ENCODE measurements at places on chromosomes 3 and 15. TPM values are rescaled to one million over a fixed set of nuclear protein-coding genes. Genes with fewer than 3 reads are reported as not detected.
A peak's percentile ranks its signal among the peaks of the same experiment; 100 is the strongest.

The PLCH1 gene
- 1.1 TPM for total RNA-seq

The SMCO1 gene
- total RNA-seq: not detected

DNA sequence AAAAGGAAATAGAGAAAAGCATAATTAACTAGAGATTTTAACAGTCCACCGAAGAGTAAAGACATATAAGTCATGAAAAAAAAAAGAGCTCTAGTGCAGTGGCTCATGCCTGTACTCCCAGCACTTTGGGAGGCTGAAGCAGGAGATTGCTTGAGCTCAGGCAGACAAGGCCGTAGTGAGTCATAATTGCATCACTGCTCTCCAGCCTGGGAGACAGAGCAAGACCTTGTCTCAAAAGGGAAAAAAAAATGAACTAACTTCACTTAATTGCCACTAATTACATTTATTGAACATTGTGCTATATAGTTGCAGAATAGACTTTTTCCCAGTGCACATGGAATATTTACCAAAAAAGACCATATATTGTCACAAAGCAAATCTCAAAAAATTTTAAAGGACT is 221.8 kb downstream of the CBLB start:
- no peaks in the 10 kb centered on the region for H3K4me1 ChIP-seq
- no peak overlapping the region for H3K4me3 ChIP-seq
- H3K27me3 ChIP-seq: peaks cover 2% of the 10 kb centered on the region
- H3K27ac ChIP-seq: no peak overlapping the region
- DNase-seq: no peak
- no peaks in the 10 kb centered on the region for H3K36me3 ChIP-seq

- H3K27me3 ChIP-seq: peaks cover 1% of the 10 kb centered on the region
- H3K4me1 ChIP-seq: peaks cover 27% of the 10 kb centered on the region
- peak overlapping the region; percentile 97 for H3K27ac ChIP-seq
- peaks cover 3% of the 10 kb centered on the region for H3K36me3 ChIP-seq
- peak overlapping the region; percentile 92 for H3K4me3 ChIP-seq
These were observed 141.1 kb downstream of the PGPEP1L start for GRCh38 chr15:98866511-98866910.

The CDHR4 gene
- total RNA-seq: not detected

- H3K4me1 ChIP-seq: peaks cover 14% of the 10 kb centered on the region
- peaks cover 6% of the 10 kb centered on the region for H3K36me3 ChIP-seq
- H3K27ac ChIP-seq: no peak overlapping the region
- no peak overlapping the region for H3K4me3 ChIP-seq
- H3K27me3 ChIP-seq: peaks cover 4% of the 10 kb centered on the region
- DNase-seq: no peak
These were observed 53.5 kb downstream of the MAGEF1 start for GRCh38 chr3:184658223-184658928.

The TTLL13 gene
- not detected for total RNA-seq

- peaks cover 4% of the 10 kb centered on the region for H3K36me3 ChIP-seq
- no peak for DNase-seq
- no peak overlapping the region for H3K27ac ChIP-seq
- H3K4me3 ChIP-seq: no peak overlapping the region
- H3K4me1 ChIP-seq: no peaks in the 10 kb centered on the region
These were observed 63.7 kb downstream of the DPPA2 start for GRCh38 chr3:109252641-109253040.

DNA sequence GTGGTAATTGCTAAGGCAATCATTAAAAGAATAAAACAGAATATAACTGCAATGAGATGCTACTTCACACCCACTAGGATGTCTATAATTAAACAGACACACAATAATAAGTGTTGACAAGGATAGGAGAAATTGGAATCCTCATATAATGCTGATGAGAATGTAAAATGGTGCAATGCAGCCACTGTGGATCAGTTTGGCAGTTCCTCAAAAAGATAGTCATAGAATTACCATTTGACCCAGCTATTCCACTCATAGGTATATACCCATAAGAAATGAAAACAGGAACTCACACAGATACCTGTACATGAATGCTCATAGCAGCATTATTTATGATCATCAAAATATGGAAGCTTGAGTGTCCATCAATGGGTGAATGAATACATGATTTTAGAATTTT is 9.6 kb upstream of the RNF111 start:
- H3K36me3 ChIP-seq: no peaks in the 10 kb centered on the region
- H3K27me3 ChIP-seq: no peaks in the 10 kb centered on the region
- no peak overlapping the region for H3K27ac ChIP-seq
- H3K4me3 ChIP-seq: no peak overlapping the region
- no peak for DNase-seq
- no peaks in the 10 kb centered on the region for H3K4me1 ChIP-seq

DNA sequence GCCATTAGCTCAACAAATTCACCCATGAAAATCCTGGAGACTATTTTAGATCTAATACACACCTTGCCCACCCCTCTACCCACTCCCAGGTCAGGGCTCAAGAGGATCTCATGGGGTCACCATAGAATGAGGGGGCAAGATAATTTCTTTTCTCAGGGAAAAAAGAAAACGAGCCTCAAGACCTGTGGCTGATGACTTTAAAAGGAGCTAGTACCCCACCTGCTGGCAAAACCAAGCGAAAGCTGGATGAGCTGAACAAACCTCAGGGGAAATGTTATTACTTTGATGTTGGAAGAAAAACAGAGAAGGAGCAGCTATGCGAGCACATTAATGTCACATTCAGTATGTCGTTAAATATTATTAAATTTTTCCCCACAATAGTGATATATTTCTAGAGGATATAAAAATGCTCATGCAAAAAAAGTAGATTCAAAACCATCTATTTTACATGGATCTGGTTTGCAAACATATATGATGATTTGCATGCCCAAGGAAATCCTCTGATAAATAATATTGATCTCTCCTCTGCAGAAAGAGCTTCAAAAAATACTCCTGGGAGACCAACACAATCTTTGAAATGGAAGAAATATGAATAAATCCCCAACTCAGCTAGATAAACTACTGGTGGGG is 37.7 kb downstream of the PLD1 start:
- H3K36me3 ChIP-seq: no peaks in the 10 kb centered on the region
- peaks cover 2% of the 10 kb centered on the region for H3K27me3 ChIP-seq
- peak; percentile 58 for DNase-seq
- H3K27ac ChIP-seq: no peak overlapping the region

The C3orf33 gene
- total RNA-seq: 1.8 TPM

The MAGEL2 gene
- total RNA-seq: 27.1 TPM

DNA sequence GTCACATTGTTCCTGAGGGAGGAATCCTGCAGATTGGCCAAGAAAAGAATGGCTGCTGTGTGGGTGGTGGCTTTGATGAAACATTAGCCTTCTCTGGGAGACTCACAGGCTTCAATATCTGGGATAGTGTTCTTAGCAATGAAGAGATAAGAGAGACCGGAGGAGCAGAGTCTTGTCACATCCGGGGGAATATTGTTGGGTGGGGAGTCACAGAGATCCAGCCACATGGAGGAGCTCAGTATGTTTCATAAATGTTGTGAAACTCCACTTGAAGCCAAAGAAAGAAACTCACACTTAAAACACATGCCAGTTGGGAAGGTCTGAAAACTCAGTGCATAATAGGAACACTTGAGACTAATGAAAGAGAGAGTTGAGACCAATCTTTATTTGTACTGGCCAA is 6.1 kb downstream of the PTX3 start:
- no peak overlapping the region for H3K27ac ChIP-seq
- H3K36me3 ChIP-seq: no peaks in the 10 kb centered on the region
- no peak overlapping the region for H3K4me3 ChIP-seq
- H3K27me3 ChIP-seq: peaks cover 4% of the 10 kb centered on the region
- DNase-seq: no peak

GRCh38 chr3:50170689-50171088 is 15.6 kb downstream of the SEMA3F start:
- H3K4me1 ChIP-seq: peaks cover 15% of the 10 kb centered on the region
- no peak overlapping the region for H3K27ac ChIP-seq
- no peaks in the 10 kb centered on the region for H3K27me3 ChIP-seq

The UMPS gene
- 30.7 TPM for total RNA-seq

GRCh38 chr3:122271246-122271898 is 53.7 kb upstream of the CSTA start:
- H3K36me3 ChIP-seq: no peaks in the 10 kb centered on the region
- no peak overlapping the region for H3K4me3 ChIP-seq
- no peak for DNase-seq
- no peak overlapping the region for H3K27ac ChIP-seq
- peaks cover 3% of the 10 kb centered on the region for H3K27me3 ChIP-seq
- no peaks in the 10 kb centered on the region for H3K4me1 ChIP-seq

DNA sequence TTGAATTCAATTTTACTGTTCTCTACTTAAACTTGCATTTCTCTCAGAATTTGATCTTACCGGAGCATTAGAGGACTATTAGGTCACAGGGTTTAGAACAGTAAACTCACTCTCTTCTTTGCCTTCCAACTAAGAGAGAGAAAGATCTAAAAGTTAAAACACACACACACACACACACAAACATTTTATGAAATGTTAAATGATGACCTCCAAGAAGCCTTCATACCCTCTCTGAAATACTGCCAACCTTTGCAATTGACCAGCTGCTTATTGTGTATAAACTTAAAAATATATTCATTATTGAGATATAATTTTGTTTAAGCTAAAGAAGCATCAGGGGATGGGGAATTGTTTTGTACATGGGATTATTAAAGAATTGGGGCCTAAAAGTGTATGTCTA is 15.5 kb upstream of the NR2F2 start:
- H3K4me3 ChIP-seq: no peak overlapping the region
- H3K4me1 ChIP-seq: no peaks in the 10 kb centered on the region
- H3K27me3 ChIP-seq: no peaks in the 10 kb centered on the region
- no peak for DNase-seq

- no peak for DNase-seq
- no peak overlapping the region for H3K27ac ChIP-seq
- H3K36me3 ChIP-seq: no peaks in the 10 kb centered on the region
- H3K4me3 ChIP-seq: no peak overlapping the region
- H3K4me1 ChIP-seq: no peaks in the 10 kb centered on the region
- no peaks in the 10 kb centered on the region for H3K27me3 ChIP-seq
These were observed 727.5 kb downstream of the TBL1XR1 start for GRCh38 chr3:176469694-176470205.

DNA sequence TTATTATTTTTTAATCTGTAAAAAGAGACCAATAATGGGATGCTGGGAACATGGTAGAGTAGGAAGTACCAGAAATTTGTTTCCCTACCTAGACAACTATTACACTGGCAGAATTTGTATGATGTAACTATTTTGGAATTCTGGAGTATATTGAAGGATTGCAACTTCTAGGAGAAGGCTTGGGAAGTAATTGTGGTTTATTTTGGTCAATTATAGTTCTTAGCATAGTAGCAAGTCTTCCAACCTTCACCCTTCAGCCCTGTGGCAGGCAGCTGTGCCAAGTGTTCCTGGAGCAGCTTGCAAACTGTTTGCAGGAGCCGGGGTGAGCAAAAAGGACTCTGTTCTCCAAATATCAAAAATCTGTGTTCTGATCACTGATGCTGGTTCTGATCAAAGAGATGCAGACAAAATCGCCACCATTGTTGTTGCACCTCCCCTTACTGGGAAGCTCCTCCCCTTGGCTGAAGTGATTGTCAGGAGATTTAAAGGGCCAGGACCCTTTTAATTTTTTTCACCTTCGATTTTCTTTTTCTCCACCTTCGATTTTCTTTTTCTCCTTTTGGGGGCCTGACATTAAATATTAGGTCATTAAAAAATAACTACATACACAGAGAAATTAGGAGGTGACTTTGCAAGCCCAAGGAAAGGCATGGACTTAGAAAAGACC is 363.3 kb downstream of the SLC9A9 start:
- no peak overlapping the region for H3K4me3 ChIP-seq
- no peaks in the 10 kb centered on the region for H3K36me3 ChIP-seq
- H3K27me3 ChIP-seq: no peaks in the 10 kb centered on the region
- no peak for DNase-seq
